ENCODE measurements at places on chromosomes 2 and 18.

DNA sequence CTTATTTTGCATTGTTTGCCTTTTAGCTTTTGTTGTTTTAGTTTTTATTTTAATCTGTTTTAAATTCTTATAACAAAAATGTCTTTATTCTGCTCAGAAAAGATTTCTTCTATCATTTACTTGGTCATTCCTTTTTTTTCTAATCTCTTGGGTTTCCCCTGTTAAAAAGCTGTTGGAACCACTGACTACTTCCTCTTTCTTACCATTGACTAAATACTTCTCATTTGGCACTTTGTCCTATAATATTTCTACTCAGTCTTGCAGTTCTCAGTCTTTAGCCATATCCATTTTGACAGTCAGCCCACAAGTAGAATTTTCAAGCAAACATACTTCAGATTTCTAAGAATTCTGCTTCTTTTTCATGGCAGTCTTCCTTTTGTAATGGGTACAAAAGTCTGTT, 567.2 kb downstream of the SATB2 start:
- DNase-seq: no peak

GRCh38 chr2:168604252-168604651, 148.2 kb downstream of the CERS6 start:
- DNase-seq: no peak

DNA sequence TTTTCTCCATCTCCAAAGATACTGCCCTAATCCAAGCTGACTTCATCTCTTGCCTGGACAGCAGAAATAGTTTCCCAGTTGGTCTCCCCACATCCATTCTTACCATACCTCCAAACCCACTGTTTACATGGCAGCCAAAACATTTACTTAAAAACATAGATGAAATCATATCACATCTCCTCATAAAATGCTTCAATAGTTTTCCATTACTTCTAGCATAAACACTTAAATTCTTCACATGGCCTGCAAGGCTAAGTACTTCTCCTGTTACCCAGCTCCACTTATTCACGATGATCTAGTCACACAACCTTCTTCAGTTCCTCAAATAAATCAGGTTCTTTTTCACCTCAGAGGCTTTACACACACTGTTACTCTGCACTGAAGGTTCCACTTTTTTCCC, 185.8 kb upstream of the ACVR2A start:
- DNase-seq: no peak

DNA sequence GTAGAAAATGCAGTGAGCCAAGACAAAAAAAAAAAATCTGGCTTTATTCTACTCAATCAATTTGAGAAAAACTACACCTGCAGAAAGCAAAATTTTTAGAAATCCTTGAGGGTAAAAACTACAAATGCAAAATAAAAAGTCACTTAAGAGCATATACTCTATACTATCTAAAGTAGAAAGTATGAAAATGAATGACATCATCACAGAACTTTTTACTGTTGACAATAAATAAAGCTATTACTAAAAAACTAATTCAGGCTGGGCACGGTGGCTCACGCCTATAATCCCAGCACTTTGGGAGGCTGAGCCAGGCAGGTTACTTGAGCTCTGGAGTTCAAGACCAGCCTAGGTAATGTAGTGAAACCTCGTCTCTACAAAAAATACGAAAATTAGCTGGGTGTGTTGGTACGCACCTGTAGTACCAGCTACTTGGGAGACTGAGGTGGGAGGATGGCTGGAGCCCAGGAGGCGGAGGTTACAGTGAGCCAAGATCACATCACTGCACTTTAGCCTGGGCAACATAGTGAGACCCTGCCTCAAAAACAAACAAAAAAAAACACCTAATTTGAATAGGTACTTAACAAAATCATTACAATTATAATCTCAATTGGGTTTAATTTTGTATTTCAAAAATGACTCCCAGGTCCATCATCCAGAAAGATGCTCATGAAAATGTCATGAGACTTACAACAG, 7.6 kb downstream of the NFU1 start:
- no peak for DNase-seq

DNA sequence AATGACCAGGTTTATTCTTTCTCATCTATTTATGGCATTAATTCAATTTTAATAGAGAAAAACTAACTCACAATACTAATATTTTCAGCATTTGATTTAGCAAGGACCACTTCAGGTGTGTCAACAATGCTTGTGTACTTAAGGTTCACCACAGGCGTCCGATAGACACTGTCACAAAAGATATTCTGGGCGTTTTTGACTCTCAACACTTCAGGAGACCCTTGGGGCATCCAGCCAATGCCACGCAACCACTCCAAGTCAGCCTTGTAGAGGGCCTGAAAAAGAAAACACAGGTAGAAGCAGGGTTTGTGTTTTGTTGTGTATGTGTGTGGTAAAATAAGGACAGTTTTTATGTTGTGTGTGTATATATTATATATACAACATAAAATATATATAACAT, 158.2 kb downstream of the NEB start:
- DNase-seq: no peak
